ENCODE measurements at places on chromosomes 4 and X.

- DNase-seq: no peak
Measured at GRCh38 chr4:28254003-28254402, 1393.4 kb downstream of the STIM2 start.

GRCh38 chr4:150078579-150079080 lies 385 bp downstream of the DCLK2 start:
- DNase-seq: peak; percentile 50

GRCh38 chr4:1517592-1518411 lies 111.6 kb upstream of the NKX1-1 start:
- no peak for DNase-seq

DNA sequence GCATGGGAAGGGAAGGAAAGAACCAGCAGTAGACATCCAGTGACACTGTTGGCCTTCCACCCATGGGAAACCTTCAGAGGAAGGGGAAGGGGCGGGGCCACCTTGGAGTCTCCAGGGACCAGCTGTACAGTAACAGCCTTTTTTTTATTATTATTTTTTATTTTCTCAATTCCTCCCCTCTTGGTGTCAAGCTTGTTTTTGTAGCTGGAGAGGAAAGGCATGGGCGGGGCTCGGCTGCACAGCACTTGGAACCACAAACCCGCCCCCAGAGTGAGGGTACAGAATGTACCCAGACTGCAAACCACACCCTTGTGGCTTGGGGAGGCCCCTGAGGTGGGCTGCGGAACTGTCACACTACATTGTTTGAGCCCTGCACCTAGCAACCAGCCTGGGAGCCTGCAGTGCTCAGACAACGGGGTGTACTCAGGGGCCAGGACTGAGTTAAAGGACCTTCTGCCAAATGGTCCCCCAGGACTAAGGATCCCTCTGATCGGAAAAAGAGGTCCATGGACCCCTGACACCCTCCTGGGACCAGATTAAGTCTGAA lies 45.7 kb downstream of the PRPS1 start:
- DNase-seq: no peak

DNA sequence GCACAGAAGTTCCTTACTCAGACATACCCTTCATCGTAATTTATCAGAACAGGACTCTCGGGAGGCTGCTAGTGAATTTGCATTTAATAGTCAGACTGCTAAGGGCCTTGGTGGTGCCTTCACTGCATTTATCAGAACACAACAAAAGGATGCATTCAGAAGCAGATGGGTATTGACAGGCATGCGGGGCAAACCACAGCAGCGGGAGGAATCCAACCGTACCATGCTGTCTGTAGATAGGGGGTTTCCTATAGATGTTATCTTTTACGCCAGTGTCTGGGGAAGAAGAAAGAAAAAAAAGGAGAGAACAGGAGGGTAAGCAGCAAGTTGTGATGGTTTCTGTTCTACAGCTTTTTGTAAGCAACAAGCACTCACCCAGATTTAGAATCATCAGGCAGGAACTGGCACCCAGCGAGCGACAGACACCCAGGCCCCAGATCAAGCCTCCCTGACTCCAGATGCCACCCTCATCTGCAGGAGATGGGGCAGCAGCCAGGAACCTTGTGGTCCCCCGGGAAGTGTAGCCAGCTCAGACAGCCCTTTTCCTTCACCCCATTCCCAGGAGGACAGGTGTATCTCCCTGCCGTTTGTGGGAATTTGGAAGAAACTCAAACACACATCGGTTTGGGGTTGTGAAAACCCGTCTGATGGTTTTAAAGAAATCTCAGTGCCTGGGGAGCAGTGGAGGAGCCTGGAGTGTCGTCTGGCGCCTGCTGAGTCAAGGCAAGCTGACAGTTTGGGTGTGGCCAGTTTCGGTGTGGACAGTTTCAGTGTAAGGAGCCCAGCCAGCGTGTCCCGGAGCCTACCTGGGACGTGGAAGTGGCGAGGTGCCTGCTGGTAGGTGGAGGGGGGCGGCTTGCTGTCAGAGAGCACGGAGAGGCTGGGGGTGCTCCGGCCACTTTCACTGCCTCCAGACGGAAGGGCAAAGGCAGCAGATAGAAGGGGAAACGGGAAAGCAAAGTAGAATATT lies 80.0 kb upstream of the AFAP1 start:
- DNase-seq: no peak

- DNase-seq: no peak
Measured at GRCh38 chrX:123846577-123847038, 13.2 kb upstream of the XIAP start.

- DNase-seq: no peak
Measured at GRCh38 chrX:71996826-71997225, 86.2 kb downstream of the NHSL2 start.

DNA sequence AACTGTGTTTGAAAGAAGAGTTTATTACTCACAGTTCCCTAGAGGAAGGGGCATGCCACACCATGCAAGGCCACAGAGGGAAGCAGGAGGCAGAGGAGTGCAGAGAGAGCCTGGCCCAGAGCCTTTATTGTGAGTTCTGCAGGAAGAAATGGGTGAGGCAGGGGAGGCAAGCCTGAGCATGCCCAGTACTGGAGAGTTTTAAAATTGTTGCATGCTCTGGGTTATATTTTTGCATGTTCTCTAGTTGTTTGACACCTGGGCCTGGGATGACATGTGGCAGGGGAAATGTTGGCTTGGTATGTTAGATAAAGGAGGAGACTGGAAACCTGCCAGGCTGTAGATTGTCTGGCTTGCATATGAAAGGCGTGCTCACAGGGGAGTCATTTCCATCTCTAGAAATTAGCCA lies 19.7 kb upstream of the CRMP1 start:
- DNase-seq: no peak

DNA sequence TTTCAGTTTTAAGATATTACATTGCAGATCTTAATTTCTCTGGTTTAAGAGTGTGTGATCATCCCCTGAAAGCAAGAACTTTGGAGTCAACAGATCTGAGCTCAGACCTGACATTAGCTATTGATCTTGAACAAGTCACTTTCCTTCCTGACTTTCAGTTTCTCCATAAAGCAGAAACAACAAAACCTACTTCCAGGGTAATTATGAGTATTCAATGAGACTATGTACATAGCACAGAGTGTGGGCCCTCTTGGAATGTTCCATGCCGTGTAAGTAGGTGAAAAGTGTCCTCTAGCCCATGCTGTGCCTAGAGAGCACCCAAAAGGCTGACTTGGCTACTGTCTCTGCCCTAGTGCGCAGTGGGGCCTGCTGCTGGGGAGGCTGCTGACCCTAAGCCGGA lies 188.0 kb upstream of the RPL34 start:
- no peak for DNase-seq

DNA sequence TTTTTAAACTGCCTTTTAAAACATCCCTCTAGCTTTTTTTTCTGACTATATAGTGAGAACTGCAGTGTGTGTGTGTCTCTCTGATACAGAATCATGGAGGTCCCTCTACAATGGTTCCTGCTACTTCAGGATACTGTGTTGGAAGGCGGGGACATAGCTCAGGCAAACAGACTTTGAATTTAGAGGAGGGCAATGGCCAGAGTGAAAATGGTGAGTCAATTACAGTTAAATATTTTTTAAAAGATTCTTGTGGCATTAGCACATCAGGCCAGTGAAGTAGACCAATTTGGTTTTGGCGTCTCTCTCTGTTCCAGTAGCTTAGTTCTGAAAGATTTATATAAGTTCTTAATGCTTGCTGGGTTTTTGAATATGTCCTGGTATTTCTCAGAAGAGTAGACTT lies 47.1 kb downstream of the ALG13 start:
- DNase-seq: no peak

DNA sequence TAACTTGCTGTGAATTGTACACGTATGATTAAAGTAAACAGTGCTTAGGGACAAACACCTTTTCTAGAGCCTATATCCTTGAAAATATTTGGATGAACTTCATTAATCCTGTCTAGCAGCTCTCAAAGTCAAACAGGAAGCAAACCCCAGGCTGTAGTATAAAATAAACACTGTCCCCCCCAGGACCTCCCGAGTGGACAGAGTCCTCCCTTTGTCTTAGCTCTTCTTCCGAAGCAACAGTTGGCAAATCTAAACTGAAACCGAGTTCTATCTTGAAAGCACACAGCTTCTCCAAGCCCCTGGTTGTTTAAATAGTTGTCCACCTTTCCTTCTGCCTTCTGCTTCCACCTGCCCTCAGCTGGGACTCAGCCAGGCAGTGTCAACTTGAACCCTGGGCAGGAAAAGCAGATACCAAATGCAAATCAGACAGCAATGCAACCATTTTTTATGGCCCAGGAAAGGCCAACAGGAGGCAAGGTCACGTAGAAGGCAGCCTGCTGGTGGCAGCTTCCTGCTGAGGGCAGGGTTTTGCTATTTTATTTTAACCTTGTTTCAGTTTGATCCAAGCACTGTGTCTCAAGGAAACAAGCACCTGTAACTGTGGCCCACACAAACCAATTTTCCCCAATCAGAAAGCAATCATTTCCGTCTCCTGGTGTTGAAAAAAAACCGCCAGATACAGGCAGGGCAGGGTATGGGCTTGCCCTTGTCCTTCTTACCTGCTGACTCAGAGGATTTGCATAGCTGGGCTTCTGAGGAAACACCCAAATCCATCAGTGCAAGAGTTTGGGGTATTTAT lies 110.3 kb upstream of the KIT start:
- no peak for DNase-seq

- no peak for DNase-seq
Measured at GRCh38 chrX:84248226-84248625, 60.2 kb upstream of the RPS6KA6 start.

DNA sequence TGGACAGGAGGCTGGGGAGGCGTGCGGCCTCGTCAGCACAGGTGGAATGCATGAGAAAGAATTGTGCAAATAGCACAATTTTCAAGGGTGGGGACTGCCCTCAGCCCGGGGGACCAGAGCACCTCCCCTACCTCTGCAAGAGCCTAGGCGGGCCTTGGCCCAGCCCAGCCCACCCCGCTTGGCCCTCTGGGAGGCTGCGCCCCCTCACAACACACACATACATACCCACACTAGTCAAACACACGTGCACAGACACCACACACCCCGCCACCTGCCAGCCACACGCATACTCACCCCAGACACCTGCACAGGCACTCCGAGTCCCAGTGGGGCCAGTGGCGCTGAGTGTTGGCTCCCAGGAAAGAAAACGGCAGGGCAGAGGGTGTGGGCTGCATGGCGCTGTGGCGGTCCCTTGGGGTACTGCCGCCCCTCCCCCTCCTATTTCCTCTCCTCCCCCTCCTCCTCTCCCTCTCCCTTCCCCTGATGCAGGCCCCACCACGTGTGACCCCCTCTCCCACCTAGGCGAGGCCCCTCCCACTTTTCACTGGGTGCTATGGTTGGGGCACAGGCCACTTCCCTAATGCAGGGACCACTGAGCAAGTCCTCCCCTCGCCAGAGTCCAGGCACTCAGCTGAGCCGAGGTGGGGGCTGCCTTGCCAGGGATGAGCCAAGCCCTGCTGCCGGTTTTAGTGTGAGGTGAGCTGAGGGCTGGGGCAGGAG lies 84.5 kb downstream of the FAM53A start:
- DNase-seq: no peak

- DNase-seq: peak; percentile 21
Measured at GRCh38 chr4:83490876-83491450, 6.1 kb upstream of the ABRAXAS1 start.

DNA sequence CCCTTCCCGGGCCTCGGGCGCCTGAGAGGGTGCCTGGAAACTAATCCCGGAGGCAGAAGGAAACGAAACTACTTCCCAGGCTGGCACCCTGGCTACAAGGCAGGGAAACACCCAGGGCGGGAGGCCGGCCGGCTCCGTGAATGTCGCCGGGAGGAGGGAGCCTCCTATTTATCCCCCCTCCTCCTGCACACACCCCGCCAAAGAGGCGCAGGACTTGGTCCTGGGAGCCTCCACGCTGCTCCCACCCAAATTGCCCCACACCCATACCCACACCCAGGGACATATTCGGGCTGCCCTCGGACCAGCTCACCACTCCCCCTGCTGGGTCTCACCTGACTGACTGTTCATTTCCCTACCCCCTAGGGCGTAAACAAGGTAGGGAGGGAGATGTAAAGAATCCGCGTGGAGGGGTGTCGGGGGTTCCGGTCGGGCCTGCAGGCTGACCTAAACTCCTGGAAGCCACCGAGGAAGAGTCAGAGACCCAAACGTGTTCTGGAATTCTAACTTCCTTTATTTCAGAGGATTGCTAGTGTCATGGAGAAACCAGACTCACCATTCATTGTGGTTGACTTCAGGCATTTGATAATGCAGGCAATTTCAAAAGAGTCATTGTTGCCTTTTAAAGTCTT lies at the start of gene BTC:
BTC (minus strand) TSS at position 142 of the 629 bp plus-strand sequence. CDS start 198 bp downstream, outside the sequence.
- peak; percentile 23 for DNase-seq

GRCh38 chr4:633976-634598 lies 8.7 kb downstream of the PDE6B start:
- no peak for DNase-seq

DNA sequence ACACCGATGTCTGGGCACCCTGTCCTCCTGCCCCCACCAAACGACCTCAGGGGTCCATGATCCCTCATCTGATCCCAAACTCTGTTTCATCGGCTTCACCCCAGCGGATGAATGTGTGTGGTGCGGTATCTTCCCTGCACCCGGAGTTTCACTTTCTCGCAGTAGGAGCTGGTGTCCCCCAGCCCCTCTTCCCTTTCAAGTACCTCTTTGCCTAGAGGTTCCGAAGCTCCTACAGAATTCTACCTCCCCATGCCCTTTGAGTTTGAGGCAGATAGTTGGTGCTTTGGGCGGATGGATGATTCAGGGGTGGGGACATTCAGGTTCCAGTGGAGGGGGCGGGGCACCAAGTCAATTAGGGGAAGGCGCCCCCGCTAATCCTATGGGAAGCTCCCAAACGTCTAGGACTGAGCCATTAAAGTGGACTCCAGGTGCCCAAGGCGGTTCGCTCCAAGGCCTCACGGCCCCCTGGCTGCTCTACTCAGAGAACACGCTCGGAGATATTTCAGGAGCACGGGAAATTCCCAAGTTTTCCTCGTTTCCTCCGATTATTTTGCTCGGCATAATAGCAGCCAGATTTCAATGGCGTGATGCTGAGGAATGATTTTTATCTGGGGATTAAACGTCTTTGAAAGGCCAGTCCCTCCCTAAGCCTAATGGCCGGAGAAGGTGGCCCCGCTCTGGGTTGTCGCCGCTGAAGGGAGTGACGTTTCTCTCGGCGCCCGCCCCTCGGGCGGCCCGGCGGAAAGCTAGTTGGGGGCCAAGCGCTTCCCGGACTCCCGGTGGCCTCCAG lies 1.3 kb downstream of the MSX1 start:
- DNase-seq: no peak

- DNase-seq: no peak
Measured at GRCh38 chr4:168907119-168907698, 102.8 kb downstream of the CBR4 start.

DNA sequence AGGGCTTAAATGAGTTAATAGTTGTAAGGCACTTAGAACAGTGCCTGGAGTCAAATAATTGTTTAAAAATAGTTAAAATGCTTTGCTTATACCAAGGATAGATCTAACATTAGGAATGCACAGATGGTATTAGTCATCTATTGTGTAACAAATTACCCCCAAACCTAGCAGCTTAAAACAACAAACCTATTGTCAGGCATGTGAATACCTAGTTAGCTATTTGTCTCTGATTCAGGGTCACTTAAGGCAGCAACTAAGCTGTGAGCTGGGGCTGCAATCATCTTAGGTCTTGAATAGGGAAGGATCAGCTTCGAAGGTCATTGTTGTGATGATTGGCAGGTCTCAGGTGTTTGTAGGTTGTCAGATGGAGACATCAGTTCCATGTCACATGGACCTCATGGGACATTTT lies 42.4 kb upstream of the AGA start:
- no peak for DNase-seq

All from left lung (tissue), 14 donors.